Endodermal cell (in vitro differentiated cells): ENCODE measurements at places on chromosomes 3 and 15. TPM values are rescaled to one million over a fixed set of nuclear protein-coding genes. Genes with fewer than 3 reads are reported as not detected.

DNA sequence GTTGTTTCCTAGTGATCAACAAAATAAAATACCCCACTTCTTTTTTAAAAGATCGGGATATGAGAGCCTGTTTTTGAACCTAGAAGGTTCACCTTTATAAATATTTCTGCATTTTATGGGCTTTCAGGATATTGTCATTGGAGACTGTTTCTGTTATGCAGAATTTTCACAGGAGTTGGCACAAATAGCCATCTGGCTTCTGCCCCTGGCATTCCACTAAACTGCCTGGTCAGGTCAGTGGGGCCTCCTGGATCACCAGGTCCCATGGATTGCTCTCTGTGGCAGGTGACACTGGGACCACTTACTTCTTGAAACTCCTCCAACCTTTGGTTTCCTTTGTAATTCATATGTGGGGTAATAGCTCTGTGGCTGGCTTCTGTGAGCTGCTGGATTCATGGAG, 25.5 kb upstream of the POLR2M start:
- DNase-seq, result no peak

The ST8SIA2 gene
- 7.7 and 8.9 TPM in 2 replicates for total RNA-seq

GRCh38 chr15:98728082-98728810, 79.9 kb downstream of the IGF1R start:
- DNase-seq, result peak; percentile 66

GRCh38 chr3:126307591-126308393, 49.4 kb downstream of the KLF15 start:
- no peak for DNase-seq

DNA sequence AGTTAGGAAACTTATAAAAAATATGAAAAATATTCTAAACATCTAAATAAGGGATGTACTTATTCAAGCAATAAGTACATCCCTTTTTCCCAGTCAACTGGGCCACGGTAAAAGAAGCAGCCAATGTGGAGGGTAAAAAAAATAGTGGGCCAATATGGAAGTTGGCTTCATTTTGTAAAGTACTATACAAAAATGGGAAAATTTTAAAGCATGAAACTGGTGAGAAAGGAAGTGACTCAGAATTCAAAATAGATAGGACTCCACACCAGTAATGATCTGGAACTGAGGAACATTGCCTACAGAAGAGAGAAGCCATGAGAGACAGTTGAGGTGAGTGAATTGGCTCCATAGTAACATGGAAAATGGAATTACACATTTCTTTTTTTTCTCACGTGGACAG, 108.9 kb downstream of the FNDC3B start:
- no peak for DNase-seq

The WNT7A gene
- total RNA-seq, result 0.13 TPM in 1 of 3 replicates, not detected in the others

DNA sequence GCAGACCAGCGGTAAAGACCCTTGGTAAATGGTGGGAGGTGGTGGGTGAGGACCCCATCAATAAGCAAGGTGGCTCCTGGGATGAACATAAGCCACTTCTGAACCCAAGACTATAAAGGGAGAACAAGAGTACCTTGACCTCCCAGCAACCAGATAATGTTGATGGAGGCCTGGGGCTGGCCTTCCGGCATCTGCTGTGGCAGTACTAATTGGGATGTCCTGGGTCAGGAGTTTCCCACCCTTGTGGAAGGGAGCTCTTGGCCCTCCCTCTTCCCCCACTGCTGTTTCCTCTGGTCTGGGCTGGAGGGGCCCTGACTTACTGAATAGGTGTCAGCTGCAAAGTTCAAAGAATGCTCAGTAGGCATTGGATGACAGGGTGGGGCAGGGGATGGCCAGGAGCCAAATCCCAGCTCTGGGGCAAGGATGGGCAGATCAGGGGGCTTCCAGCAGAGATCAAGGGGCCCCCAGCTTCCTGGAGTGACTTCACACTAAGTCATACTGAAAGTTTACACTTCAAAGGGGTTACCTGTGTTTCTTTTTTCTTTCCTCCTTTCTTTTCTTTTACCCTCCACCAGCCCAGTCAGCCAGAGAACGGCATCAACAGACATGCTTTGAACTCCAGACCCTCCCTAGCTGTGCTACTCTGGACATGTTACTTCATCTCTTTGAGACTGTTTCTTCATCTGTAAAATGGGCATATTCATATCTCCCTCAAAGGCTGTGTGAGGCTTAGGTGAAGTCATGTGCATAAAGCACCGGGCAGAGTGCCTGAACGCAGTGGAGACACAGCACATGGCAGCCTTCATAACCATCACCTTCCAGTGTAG, 1.5 kb downstream of the RBP1 start:
- DNase-seq, result peak; percentile 61

The CFAP161 gene
- 0.69 TPM in 1 of 3 replicates, not detected in the others for total RNA-seq

DNA sequence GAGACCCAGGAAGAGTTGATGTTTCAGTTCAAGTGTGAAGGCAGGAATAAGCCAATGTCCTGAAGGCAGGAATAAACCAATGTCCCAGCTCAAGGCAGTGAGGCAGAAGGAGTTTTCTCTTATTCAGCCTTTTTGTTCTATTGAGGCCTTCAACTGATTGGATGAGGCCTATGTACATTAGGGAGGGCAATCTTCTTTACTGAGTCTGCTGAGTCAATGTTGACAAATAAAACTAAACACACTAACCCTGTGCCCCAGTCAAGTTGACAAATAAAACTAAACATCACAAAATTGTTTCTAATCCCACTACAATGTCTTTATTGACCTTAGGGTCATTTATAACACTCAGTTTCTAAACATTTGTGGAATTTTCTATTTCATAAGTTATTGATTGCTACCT, 100.0 kb downstream of the CACNA2D3 start:
- no peak for DNase-seq

The SV2B gene
- 2.0 to 7.9 TPM (median 6.5 TPM) in 3 replicates for total RNA-seq

The SAMD7 gene
- total RNA-seq, result not detected in 2 replicates
